ENCODE measurements at places on chromosomes 3 and 15.

DNA sequence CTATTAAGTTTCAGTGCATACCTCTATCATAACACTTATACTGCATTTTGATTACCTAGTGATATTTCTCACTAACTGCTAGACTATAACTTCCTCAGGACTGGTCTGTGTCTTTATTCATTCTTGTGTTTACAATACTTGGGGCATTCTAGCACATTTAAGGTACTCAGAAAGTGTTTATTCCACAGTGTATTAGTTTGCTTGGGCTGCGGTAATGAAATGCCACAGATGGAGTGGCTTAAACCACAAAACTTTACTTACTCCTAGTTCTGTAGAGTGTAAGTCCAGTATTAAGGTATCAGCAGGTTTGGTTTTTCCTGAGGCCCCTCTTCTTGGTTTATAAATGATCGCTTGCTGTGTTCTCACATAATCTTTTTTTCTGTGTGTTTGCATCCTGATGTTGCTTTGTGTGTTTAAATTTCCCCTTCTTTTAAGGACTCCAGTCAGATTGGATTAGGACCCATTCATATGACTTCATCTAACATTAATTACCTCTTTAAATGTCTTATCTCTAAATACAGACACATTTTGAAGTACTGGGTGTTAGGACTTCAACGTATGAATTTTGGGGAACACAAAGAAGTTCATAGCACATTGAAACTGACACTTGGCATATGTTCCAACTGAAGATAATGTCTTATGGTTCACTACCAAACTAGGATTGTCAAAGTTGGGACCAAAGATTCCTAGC lies 23.9 kb downstream of the RNF111 start:
- DNase-seq = no peak

- DNase-seq = no peak
Measured at GRCh38 chr15:62658498-62658897, 384.0 kb upstream of the TPM1 start.

DNA sequence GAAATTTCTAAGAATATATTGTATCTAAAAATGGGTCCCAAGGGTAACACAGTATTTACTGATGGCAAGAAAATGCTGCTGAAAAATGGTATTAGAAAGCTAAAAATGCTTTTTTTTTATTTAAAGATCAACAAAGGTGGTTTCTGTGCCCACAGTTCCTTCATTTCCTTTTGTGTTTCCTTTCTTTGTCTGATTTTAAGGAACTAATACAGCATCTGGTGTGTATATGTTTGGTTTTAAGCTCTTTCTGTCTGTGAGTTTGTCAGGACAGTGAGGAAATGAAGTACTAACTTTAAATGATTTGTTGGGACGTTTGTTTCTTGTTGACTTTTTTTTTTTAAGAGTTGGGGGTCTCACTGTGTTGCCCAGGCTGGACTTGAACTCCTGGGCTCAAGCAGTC lies 38.2 kb downstream of the RASA2 start:
- DNase-seq = no peak

GRCh38 chr15:70956201-70956995 lies 63.8 kb downstream of the LRRC49 start:
- DNase-seq = no peak

DNA sequence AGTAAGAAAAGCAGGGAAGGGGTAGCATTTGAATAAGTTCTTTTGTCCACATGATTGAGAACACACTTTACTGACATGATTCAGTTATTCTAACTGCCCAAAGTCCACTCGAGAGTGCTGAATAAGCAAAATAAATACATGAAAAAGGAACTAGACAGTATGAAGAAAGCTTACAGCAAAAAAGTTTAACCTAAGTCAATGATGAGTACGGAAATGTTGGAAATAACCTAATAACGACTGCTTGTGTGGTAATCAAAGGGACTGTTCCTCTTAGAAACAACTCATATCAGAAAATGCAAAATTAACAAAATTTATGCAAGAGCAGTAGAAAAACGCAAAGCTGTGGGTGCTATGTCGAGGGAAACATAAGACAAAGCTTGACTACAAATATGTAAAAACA lies 36.6 kb downstream of the DMXL2 start:
- DNase-seq = no peak

GRCh38 chr15:101042320-101042719 lies 123.2 kb downstream of the LRRK1 start:
- DNase-seq = no peak

GRCh38 chr15:66039117-66039871 lies 170.0 kb downstream of the RAB11A start:
- no peak for DNase-seq

- DNase-seq = no peak
Measured at GRCh38 chr3:112095731-112096130, 9.5 kb downstream of the C3orf52 start.

DNA sequence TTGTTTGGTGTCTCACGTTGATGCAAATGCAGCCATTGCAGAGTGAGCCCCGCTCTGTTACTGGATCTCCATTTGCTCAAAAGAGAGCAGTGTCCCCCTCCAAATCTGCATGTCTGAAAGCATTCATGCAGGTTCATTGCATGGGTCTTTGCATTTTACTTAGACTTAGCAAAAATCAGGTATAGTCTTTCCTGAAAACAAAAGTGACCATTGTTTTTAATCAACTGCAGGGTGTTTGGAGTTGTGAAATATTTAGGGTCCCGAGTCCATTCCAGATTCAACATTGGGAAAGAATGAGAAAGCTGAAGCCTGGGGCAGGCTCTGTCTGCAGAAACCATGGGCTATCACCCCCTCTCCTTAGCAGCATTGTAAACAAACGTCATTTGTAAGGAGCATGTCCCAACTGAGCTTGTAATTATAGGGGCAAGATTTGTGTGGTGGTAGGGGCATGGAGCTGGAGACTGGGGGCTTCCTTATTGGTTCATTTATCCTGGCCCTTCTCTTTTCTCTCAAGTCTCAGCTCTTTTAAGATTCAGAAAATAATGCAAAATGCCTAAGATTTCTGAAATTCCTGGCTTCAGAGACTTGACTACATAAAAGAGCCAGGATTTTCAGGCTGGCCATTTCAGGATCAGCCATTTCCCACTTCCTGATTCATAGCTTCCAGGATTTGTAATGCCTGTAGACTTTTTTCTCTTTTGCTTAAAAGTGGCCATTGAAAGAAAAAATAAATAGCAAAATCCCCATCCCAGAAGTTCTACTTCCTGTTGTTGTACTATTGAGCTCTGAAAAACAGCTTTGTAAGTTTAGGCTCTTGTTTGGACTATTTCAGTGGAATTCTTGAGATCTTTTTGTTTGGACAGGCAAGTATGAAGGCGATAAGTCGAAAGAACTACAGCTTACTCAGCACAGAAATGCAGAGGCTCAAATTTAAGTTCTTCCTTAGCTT lies 23.0 kb downstream of the IGF1R start:
- DNase-seq = no peak

DNA sequence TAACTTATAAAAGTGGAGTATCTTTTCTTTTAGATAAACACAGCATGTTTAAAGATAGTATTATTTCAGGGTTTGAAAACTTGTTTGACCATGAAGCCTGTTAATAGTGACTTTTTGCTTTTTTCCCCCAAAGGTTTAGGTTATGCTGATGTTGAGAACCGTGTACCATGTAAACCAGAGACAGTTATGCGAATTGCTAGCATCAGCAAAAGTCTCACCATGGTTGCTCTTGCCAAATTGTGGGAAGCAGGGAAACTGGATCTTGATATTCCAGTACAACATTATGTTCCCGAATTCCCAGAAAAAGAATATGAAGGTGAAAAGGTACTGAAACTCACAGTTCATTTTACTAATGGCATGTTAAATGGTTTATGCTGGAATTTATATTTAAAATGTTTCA lies 5.1 kb downstream of the LACTB start:
- no peak for DNase-seq

DNA sequence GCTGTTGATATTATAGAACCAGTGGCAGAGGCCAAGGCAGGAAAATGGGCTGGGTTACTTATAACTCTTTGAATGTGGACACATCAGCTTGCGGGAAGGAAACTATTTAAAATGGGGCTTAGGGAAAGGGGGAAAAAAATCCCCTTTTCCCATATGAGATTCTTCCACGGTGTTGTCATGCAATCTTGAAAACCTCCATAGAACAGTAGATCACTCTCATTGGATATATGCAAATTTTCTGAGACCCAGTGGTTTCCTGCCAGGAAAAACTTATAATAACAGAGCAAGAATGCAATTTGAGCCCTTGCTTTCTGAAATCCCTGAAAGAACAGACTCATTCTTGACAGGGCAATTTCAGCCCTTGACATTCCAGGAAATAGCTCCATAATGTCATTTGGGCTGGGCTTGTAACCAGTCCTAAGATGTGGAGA lies 31.1 kb downstream of the TMEM212 start:
- no peak for DNase-seq

DNA sequence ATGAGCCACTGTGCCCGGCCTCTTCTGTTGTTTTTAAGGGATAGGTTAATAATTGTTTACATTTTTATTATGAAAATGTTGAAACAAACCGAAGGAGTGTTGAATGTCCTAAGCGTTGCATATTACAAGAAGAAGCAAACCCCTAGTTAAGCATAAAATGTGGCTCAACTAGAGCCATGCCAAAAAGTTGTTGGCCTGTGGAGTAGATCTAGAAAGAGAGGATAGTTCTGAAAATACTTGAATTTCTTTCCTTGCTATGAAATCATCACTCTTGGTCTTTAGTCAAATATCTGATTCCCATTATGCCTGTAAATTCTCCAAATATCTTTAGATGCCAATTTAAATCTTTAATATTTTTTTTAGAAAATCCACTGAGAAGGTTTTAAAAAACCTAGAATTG lies 12.8 kb downstream of the RBP2 start:
- no peak for DNase-seq

GRCh38 chr3:58691997-58692396 lies 25.4 kb upstream of the FAM3D start:
- DNase-seq = no peak

GRCh38 chr15:72824781-72825180 lies 41.2 kb upstream of the ADPGK start:
- DNase-seq = no peak

DNA sequence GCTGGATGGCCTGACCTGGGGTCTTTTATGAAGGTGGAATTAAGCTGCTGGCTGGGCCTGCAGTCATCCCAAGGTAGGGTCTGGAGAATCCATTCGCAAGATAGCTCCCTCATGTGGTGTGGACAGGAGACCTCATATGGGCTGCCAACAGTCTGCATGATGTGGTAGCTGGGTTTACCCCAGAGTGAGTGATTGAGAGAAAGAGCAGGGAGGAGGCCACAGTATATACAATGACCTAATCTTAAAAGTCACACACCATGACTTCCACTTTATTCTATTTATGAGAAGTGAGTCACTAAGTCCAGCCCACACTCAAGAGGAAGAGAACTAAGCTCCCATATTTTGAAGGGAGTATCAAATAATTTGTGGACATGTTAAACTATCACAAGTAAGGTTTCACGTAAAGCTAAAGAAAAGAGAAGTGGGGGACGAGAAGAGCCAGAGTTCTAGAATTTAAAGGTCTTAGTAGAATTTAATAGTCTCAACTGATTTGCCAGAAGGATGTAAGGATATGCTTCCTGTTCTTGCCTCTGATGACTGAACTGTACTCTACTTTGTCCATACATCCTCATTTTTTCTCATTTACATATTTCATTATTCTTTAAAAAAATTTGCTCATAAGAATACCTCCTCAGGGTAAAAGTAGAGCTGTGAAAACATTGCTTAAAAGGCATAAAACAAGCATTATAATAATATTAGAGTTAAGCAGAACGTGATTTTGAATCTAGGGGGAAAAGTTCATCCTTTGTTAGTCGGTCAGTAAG lies 184.4 kb downstream of the PEX5L start:
- no peak for DNase-seq

GRCh38 chr3:47954567-47954966 lies 61.6 kb downstream of the MAP4 start:
- no peak for DNase-seq

DNA sequence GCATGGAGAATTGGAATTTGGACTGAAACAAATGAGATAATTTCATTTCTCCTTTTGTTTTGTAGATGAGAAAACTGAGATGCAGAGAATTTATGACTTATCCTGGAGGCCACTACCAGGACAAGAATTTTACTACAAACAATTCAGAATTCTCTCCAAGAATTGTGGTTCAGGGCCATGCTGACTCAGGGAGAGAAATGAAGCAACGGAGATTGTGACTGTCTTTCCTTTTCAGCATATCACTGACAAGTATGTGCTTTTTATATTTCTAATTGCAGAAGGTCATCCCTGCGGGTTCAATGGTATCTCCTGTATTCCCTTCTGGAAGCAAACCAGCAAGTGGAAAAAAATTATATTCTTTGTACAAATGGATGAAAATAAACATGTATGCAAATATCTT lies 170.8 kb upstream of the MITF start:
- no peak for DNase-seq

DNA sequence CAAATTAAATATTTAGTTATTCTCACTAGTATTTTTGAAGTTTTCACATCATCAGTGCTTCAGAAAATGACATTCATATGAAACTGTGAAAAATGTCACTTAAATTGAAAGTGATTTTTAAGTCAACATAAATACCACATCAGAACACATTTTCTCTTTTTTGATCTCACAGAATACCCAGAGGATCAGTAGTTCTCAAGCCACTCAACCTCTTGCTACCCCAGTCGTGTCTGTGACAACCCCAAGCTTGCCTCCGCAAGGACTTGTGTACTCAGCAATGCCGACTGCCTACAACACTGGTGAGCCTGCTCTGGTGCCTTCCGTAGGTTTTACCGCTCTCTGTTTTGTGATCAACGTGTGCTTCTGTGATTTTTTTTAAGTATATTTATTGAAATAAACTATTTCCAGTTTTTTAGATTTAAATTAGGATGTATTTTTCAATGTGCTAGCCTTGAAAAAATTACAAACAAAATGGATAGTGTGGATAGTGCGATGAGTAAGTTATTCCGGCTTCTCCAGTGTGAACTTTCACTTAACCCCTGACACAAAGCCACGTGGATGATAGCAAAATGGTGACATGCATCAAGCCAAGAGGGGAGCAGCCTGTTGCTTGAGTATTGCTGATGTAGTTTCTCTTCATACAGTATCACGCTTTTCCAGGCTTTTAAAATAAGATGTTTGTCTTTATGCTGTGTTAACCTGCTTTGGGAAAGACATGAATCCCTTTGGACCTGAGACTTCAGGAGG lies 26.5 kb downstream of the LYSMD4 start:
- DNase-seq = no peak

- DNase-seq = no peak
Measured at GRCh38 chr3:119604878-119605277, 7.2 kb downstream of the PLA1A start.

- no peak for DNase-seq
Measured at GRCh38 chr15:31268108-31268501, 58.5 kb upstream of the KLF13 start.

DNA sequence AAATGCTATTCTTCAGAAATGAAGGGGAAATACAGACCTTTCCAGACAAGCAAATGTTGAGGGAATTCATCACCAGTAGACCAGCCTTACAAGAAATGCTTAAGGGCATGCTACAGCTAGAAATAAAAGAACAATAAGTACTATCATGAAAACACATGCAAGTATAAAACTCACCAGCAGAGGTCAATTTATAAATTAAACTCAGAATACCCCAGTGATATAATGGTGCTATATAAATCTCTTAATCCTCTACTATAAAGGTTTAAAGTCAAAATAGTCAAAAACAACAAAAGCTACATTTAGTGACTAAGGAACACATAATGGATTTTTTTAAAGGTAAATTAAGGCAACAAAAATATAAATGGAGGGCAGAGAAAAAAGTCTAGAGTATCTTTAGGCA lies 142.5 kb downstream of the CPNE4 start:
- DNase-seq = no peak

- DNase-seq = no peak
Measured at GRCh38 chr15:39430389-39430788, 150.5 kb upstream of the THBS1 start.

All from stimulated activated CD8-positive, alpha-beta memory T cell treated with anti-CD3 and anti-CD28 coated beads, Interleukin-7, amount 100 ng/mL, for 1 hour (primary cell).